AG04450 (cell line): ENCODE measurements at places on chromosomes 1 and 21. TPM values are rescaled to one million over a fixed set of nuclear protein-coding genes. Genes with fewer than 3 reads are reported as not detected.

C2CD2 gene
- 25.3 and 25.4 TPM in 2 replicates for polyA plus RNA-seq

FAM72D gene
- polyA plus RNA-seq = 0.68 and 1.3 TPM in 2 replicates

- no peak for DNase-seq
These were observed 249.3 kb downstream of the ATG4C start for GRCh38 chr1:63033211-63033610.

TMPRSS15 gene
- polyA plus RNA-seq = not detected in 2 replicates

- DNase-seq = no peak
These were observed 50.5 kb downstream of the ABL2 start for GRCh38 chr1:179178950-179179349.
